Stimulated activated CD8-positive, alpha-beta memory T cell treated with anti-CD3 and anti-CD28 coated beads, Interleukin-7, amount 100 ng/mL, for 48 hours (primary cell): ENCODE measurements at places on chromosomes 2 and 18.

GRCh38 chr2:11842336-11842735, 95.9 kb downstream of the LPIN1 start:
- no peak for DNase-seq

DNA sequence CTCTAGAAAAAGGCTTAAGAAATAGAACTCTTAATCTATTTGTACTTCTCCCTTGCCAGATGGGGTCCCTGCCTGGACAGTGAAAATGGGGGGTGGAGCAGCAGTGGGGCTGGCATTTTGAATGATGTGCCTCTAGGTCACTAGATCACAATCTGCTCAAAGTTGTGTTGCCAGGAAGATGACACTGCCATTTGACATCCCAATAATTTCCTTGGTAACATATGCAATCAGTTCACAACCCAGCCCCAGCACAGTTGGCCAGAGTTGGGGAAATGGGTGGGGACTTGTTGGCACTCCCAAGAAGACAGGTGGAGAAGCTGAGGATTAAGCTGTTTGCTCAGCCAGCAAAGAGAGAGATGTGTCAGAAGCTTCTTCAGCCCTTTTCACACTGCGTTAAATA, 558.3 kb upstream of the KLHL29 start:
- no peak for DNase-seq

GRCh38 chr2:113060396-113060795, 1.4 kb downstream of the IL36RN start:
- DNase-seq = no peak

DNA sequence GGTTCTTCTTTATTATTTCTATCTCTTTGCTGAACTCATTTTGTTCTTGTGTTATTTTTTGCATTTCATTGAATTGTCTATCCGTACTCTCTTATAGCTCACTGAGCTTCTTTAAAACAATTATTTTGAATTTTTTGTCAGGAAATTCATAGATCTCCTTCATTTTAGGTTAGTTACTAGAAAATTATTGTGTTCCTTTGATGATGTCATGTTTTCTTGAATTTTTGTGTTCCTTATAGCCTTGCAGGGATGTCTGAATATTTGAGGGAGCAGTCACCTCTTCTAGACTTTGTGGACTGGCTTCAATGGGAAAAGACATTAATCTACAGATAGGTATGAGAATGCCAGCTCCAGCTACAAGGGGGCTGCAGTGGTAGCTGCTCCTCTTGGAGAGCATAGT, 20.7 kb upstream of the OSBPL6 start:
- no peak for DNase-seq

- no peak for DNase-seq
Observed at GRCh38 chr2:234392041-234392615, 104.8 kb downstream of the ARL4C start.

- DNase-seq = no peak
Observed at GRCh38 chr2:147945660-147946059, 74.9 kb downstream of the ORC4 start.

- no peak for DNase-seq
Observed at GRCh38 chr18:29874519-29875098, 1167.9 kb downstream of the DSC3 start.

DNA sequence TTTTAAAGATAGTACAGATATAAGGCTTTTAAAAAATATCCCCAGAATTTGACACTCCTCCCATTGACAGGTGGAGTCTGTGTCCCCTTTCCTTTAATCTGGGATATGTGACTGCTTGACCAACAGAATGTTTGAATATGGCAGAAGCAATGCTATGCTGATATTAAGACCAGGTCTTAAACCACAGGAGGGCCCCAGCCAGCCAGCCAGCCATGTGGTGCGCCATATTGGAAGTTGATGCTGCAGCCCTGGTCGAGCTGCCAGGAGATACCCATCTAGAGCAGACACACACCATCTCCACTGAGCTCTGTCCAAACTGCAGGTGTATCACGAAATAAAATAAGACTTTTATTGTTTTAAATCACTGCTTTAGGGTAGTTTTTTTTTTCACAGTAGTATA, 122.3 kb upstream of the CAB39 start:
- no peak for DNase-seq

- DNase-seq = no peak
Observed at GRCh38 chr2:46010925-46011490, 286.2 kb upstream of the EPAS1 start.

DNA sequence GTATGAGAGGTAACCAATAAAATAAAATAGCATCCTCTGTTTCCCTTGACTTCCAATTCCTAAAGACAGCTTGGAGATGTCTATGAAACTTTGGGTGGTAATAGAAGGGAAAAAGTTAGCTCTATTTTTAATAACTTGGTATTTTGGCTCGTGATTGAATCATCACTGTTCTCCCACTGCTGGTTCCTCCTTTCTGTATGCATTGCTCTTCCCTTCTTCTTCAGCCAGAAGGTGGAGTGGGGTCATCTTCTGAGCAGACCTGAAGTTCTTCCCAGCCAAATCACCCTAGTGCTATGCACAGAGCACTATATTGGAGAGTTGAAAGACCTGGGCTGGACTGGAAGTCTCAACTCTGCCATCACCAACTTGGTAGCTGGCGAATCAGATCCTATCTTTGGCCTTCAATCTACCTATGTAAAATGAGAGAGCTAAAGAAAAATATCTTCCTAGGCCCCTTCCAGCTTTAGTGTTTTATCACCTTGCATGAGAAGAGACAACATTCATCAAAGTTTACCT, 54.1 kb downstream of the CPO start:
- no peak for DNase-seq

DNA sequence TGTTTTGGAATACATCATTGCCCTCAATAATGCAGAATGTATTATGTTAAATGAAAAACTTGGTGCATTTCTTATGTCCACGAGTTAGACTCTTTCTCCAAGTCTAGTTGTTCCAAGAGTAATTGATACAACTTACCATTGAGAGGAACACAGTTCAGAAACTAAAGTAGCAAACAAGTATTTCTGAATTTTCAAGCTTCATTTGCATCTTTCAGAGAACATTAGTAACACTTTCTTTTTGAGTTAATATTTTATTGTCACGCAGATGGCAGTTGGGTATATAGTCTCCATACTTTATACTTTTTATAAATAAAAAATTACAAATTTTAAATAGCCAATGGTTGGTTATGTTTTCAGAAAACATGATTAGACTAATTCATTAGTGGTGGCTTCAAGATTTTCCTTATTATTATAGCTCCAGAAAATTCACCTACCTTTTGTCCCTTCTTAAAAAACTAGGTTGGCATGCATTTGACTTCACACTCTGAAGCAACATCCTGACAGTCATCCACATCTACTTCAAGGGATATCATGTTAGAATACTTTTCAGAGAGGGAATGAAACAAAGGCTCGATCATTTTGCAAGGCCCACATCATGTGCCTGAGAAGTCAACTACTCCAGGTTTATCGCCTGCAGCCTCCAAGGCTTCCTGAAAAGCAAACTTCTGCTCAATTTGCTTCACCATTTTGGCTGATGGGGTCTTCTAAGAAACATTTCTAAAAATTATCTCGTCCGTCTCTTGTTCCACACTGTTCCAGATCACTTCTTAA, 29.9 kb downstream of the LYPD6B start:
- DNase-seq = no peak

DNA sequence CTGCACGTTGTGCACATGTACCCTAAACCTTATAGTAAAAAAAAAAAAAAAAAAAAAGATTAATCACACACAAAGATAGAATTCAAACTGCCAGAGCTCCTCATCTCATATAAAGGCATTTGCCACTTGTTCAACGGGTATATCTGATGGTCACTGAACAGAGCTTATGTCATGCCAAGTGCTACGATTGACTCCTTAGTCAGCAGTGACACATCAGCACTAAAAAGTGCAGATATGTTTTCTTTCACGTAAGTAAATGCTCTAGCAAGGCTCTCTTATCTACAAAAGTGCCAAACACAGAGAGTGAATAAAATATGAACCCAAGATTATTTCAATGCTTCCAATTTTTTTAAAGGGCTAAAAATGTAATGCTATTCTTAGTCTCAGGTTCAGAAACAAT, 1.1 kb downstream of the LMAN1 start:
- no peak for DNase-seq

GRCh38 chr2:120878970-120879369, 143.3 kb downstream of the GLI2 start:
- no peak for DNase-seq

DNA sequence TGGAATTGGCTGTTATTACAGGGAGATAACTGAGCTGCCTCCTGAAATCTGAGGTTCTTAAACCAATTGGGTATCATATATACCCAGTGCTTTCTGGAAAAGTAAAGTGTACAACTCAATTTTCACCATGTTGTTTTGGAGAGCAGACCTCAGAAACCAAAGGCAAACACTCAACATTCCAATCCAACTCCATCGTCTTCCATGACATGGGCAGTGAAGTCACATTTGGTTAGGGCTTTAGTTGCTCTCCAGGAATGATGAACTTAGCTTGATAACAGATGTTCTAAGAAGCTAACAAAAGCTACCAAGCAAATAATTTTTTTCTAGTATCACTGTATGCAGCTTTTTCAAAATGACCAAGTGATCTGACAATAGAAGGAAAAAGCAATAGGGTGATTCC, 107.0 kb upstream of the SLC35G4 start:
- DNase-seq = no peak

- DNase-seq = no peak
Observed at GRCh38 chr2:135914485-135914884, 38.2 kb upstream of the MCM6 start.
